ENCODE measurements at places on chromosomes 7 and 10. TPM values are rescaled to one million over a fixed set of nuclear protein-coding genes. Genes with fewer than 3 reads are reported as not detected.

DNA sequence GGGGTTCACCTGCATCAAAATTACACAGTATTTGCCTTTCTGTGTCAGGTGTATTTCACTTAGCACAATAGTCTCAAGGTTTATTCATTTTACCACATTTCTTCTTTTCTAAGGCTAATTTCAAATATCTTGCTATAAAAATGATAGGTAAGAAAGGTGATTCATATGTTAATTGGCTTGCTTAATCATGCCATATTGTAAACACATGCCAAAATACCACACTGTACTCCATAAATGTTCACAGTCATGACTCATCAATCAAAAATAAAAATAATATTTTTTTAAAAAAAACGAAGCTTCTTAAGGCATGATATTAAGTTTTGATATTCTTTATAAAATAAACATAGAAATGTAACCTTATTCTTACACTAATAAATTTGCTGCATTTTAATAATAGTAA, 947.1 kb downstream of the GRM8 start:
- H3K27me3 ChIP-seq: no peaks in the 10 kb centered on the region
- no peak overlapping the region for H3K4me3 ChIP-seq
- H3K36me3 ChIP-seq: no peaks in the 10 kb centered on the region
- H3K27ac ChIP-seq: no peak overlapping the region
- no peaks in the 10 kb centered on the region for H3K4me1 ChIP-seq

- no peak overlapping the region for H3K27ac ChIP-seq
- H3K36me3 ChIP-seq: no peaks in the 10 kb centered on the region
- no peaks in the 10 kb centered on the region for H3K4me1 ChIP-seq
- H3K27me3 ChIP-seq: no peaks in the 10 kb centered on the region
Measured at GRCh38 chr7:81457852-81458522, 311.9 kb downstream of the HGF start.

DNA sequence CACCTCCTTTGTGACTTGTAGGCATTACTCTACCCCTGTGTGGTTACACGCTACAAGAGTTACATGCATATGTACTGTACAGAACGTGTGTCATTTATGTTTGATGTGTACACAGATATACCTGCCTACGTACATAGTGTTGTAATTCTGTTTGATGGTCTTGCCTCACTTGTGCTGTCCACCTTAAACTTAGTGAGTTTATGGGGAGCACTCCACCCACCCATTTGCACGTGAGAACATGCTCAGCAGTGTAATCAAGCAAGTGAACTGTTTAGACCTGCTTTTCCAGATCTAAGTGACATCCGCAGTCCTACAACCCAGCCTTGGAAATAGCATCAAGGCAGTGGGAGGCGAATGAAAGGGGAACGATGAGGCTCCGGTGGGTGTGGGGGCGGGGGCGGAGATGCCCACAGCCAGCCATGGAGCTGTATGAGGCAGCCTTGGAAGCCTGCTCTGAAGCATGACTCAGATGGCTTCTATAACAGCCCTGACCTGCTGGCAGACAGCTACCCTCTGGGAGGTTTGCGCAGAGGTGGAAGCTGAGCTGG, 52.1 kb downstream of the SUFU start:
- H3K27ac ChIP-seq: no peak overlapping the region
- no peaks in the 10 kb centered on the region for H3K36me3 ChIP-seq
- DNase-seq: peak; percentile 50
- H3K4me1 ChIP-seq: no peaks in the 10 kb centered on the region
- H3K4me3 ChIP-seq: no peak overlapping the region

GRCh38 chr7:109821156-109821555, 1251.5 kb downstream of the DNAJB9 start:
- H3K4me3 ChIP-seq: no peak overlapping the region
- no peak for DNase-seq
- no peaks in the 10 kb centered on the region for H3K4me1 ChIP-seq
- H3K36me3 ChIP-seq: no peaks in the 10 kb centered on the region
- no peak overlapping the region for H3K27ac ChIP-seq

DNA sequence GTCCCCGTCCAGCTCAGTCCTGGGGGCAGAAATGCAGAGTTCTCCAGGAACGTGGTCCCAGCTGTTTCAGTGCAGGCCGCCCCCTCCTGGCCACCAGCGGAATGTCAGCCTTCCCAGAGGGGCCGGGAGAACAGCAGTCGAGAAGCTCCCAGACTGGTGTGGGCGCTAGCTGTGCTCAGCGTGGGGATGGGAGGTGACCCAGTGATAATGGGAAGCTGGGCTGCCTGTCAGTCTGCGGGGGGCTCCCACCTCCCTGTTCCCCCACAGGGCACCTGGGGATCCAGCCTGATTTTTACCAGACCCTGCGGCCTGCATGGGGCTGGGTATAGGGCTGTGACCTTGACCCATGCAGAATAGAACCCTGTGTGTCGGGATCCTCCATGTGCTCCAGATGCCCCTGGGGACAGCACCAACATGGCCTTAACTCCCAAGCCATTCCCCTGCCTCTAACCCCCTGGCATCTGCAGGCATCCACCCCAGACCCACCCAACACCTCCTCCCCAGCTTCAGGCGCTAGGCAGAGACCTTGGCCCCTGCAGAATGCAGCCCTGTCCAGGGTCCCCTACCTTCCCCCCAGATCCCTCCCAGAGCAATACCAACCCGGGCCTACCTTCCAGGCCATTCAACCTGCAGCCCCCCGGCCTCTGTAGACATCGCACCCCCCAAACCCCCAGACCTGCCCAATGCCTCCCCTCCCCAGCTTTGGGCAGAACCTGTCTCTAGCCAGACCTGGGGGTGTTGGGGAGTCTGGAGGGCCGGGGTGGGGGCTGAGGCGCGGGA, 880 bp upstream of the ELN start:
- no peak overlapping the region for H3K4me3 ChIP-seq
- peak; percentile 95 for DNase-seq
- no peaks in the 10 kb centered on the region for H3K27me3 ChIP-seq

DNA sequence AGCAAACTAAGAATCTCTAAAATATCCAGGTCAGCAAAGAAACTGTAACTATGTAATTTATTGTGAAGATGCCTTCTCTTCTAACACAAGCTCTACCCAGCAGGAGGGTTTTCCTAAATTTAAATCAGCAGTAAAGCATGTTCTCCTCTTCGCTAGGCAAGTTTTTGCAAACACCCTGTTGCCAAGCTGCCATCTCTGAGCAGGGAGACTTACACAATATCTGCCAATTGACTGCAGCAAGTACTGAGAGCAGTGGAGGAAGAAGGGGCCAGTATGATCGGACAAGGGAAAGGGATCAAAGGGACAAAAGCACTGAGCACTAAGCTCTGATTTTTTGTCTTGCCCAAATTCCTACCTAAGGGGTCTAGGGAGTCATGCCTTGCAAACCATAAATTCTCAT, 16.0 kb upstream of the LANCL2 start:
- H3K36me3 ChIP-seq: no peaks in the 10 kb centered on the region
- DNase-seq: no peak
- H3K27ac ChIP-seq: no peak overlapping the region
- no peaks in the 10 kb centered on the region for H3K27me3 ChIP-seq
- H3K4me3 ChIP-seq: no peak overlapping the region
- H3K4me1 ChIP-seq: no peaks in the 10 kb centered on the region

DNA sequence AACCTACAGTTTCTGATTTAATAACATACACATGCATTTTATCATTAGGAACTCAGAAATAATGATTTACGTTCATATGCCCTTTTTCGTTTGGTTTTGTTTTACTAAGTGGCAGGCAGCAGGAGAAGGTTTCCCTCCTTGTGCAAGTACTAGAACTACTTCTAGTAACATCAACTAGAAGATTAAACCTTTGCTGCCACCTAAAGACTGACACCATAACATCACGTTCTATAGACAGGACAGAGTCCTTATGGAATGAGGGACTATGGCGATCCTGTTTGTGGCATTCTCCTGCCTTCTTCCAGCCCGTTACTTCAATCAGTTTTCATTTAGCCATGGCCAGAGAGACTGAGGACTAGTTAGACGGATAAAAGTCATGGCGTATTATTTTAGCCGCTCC, 53.2 kb downstream of the GAD2 start:
- H3K27me3 ChIP-seq: no peaks in the 10 kb centered on the region
- no peaks in the 10 kb centered on the region for H3K4me1 ChIP-seq
- H3K4me3 ChIP-seq: no peak overlapping the region
- DNase-seq: no peak
- no peaks in the 10 kb centered on the region for H3K36me3 ChIP-seq
- H3K27ac ChIP-seq: no peak overlapping the region

DNA sequence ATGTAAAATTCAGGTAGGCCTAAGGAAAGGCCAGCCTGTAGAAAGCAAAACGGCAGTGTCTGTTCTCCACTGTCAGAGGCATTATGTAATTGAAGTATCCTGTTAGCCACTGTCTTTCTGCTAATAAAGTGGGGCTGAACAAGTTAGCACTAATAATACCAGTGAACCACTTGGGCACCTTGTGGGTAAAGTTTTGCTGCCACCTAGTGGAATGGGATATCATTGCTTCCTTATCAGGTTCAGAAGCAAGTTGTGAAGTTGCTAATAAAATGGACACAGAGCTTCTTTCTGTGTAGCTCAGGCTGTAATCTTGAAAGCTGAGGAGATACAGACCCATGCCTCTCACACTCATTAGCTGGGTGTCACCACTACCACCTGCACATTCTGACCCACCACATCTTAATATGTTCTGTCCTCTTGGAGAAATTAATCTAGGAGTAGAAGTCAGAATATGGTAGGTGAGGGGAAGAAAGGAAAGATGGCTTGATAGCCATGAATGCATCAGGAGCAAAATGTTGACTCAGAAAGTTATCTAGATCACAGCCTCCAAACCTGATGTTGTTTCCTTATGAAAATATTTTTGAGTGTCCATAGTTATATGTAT, 175.1 kb downstream of the SEPTIN7 start:
- no peaks in the 10 kb centered on the region for H3K36me3 ChIP-seq
- no peaks in the 10 kb centered on the region for H3K27me3 ChIP-seq
- no peaks in the 10 kb centered on the region for H3K4me1 ChIP-seq
- DNase-seq: no peak

GRCh38 chr7:90461219-90461618, 8.2 kb upstream of the PTTG1IP2 start:
- no peaks in the 10 kb centered on the region for H3K27me3 ChIP-seq
- H3K27ac ChIP-seq: no peak overlapping the region
- H3K4me3 ChIP-seq: no peak overlapping the region
- no peaks in the 10 kb centered on the region for H3K36me3 ChIP-seq
- DNase-seq: no peak
- no peaks in the 10 kb centered on the region for H3K4me1 ChIP-seq

DNA sequence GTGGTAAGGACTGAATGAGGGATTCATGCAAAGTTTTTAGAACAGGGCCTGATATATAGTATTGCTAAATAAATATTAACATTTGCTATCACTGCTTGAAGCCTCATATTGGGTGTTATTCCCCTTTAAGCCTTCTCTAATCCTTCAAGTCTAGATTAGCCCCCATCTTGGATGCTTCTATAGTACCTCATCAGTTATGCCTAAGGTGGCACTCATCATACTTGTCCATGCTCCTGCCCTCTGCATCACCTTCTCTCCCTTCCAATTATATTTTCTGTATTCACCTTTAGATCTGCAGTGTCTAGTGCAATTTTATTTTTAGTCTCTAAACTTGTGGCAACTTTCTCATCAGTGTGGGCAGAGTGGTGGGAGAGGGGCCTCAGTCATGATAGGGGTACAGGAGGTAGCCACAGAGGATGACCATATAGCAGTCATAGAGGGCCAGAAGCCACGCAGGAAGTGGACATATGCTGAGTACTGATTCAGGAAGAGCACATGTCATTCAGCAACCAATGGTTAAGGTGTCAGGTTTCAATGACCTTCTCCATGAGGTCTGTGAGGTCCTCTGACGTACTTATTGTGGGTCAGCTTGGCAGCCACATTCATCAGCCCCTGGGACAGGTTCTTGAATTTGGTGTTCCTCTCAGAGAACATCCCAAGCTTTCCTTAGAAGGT, 2.5 kb downstream of the ENTPD1 start:
- no peak for DNase-seq
- no peaks in the 10 kb centered on the region for H3K36me3 ChIP-seq
- H3K4me3 ChIP-seq: no peak overlapping the region

DNA sequence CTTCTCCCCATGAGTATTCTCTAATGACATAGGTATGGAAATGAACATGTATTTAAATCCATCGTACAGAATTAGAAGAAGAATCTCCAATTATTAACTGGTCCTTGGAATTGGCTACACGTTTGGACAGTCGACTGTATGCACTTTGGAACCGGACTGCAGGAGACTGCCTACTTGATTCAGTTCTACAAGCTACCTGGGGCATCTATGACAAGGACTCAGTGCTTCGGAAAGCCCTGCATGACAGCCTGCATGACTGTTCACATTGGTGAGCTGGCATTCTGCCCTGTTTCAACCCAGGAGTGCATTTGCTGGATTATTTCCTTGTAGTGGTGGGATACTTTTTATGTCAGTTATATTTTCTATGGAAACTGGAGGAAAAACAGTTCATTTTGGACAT, 32.2 kb downstream of the ZRANB1 start:
- no peak overlapping the region for H3K27ac ChIP-seq
- no peak overlapping the region for H3K4me3 ChIP-seq
- no peaks in the 10 kb centered on the region for H3K27me3 ChIP-seq
- H3K36me3 ChIP-seq: no peaks in the 10 kb centered on the region
- H3K4me1 ChIP-seq: no peaks in the 10 kb centered on the region
- DNase-seq: no peak

DNA sequence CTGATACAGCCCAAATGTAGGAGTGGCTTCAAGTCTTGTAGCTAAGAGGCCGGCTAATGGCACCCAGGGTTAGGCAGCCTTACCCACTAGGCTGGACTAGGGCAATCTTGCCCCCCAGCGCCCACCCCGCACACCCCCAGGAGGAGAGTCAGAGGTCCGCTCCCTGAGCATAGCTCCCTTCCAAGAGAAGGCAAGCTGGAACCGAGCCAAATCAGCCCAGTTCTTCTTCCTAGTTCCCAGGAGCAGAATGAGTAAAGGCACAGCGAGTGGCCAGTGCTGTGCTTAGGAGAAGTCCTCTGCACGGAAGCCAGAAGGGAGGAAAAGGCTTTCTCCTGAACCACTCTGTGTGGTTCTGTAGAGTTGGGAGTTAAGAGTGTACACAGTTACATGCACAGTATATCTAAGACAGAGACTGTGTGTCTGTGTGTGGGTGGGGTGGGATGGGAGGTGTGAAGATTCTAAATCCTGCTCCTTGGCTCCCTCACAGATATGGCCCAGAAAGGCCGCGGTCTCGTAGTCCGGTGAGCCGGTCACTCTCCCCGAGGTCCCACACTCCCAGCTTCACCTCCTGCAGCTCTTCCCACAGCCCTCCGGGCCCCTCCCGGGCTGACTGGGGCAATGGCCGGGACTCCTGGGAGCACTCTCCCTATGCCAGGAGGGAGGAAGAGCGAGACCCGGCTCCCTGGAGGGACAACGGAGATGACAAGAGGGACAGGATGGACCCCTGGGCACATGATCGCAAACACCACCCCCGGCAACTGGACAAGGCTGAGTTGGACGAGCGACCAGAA, 59.7 kb upstream of the PDCD4 start:
- no peaks in the 10 kb centered on the region for H3K4me1 ChIP-seq
- H3K27ac ChIP-seq: no peak overlapping the region
- H3K36me3 ChIP-seq: no peaks in the 10 kb centered on the region
- DNase-seq: no peak
- H3K27me3 ChIP-seq: no peaks in the 10 kb centered on the region

The HOXA5 gene
- total RNA-seq: 11.8 TPM

The SCIN gene
- total RNA-seq: 4.2 TPM

The RELN gene
- total RNA-seq: 3.6 TPM
